ENCODE measurements at places on chromosomes 12 and 14.

DNA sequence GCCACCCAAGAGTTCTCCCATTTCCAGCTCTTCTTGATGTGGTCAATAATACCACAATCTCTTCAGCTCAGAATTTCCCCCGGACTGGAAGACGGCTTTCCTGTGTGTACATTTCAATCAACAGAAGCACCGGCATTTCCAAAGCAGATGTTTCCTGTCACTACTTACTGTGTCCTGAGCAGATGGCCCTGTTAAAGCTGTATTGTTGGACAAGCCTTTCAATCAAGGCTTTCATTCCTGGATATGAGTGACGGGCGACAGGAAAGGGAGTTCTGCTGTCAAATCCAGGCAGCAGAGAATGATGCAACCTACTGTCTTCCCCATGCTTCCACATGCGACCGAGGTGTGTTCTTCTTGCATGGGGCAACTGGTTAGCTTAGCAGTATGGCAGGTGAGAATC lies 76.4 kb upstream of the CCDC60 start:
- DNase-seq: peak; percentile 21

- DNase-seq: no peak
These were observed 73.6 kb upstream of the REP15 start for GRCh38 chr12:27622436-27623195.

DNA sequence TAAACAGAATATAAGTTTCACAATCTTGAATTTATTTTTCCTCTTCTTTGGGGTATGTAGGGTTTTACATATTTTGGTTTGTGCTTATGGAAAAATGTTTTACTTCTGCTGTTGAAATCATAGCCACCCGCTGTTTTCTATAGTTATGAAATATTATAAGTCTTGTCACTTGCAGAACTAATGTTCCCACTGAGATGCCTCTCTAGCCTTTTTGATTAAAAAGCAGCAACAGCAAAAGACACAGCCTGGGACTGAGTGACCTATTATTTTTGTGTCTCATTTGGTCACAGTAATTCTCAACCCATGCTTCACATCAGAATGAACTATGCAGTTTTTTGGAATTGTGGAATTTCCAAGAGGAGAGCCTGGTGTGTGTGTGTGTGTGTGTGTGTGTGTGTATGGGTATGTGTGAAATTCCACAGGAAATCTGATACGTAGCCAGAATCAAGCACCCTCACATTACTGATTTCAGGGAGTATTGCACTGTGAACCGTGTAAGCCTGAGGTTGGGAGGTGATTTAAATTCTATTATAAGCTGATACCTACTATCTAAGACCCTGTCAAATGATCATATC lies 55.7 kb upstream of the FRMD6 start:
- DNase-seq: no peak

DNA sequence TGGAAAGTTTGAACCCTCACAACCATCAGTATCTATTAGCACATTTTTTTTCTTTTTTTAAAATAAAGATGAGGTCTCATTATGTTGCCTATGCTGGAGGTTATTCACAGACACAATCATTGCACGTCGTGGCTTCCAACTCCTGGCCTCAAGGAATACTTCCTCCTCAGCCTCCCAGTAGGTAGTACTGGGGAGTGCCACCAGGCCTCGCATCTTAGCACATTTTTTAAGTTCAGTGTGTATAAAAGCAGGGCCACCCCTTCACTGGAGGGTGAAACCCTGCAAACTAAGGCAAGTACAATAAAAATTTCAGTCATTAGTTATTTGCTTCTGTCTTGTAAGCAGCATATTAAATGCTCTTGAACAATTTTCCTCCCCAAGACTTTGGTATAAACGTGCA lies 114.2 kb upstream of the SINHCAF start:
- DNase-seq: no peak

DNA sequence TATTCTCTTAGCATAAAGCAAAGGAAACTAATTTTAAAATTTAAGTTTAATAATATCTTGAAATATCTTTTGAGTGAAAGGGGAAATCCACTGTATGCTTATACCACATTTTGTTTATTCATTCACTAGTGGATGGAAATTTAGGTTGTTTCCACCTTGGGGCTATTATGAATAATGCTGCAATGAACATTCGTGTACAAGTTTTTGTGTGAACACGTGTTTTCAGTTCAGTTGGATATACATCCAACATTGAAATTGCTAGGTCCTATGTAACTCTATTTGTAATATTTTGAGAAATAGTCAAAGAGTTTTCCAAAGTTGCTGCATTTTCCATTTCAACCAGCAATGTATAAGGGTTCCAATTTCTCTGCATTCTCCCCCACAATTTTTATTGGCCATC lies 83.7 kb upstream of the ETV6 start:
- no peak for DNase-seq

DNA sequence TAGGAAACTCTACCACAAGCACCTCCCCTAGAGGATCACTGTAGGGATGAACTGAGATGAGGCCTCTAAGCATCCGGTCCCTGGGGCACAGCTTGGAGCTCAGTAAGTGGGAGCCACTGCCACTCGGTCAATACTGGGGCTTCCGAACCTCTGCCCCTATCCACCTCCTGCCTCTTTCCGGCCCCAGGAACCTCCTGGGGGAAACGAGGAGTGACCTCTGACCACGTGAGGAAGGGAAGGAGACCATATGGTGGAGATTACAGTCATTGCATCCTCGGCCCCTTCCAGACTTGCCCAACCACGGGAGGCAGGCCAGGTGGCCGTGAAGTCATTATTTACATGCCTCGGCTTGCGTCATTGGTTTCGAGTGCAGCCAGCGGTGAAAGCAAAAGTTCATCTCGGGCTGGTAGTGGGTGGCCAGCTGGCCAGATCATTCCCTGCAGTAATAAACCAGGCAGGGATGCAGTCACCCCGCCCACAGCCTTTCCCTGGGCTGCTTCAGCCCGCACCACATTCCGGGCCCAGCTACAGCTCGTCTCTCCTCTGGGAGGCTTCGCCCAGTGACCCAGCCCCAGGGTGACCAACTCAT lies 65.4 kb downstream of the C14orf132 start:
- DNase-seq: peak; percentile 47

DNA sequence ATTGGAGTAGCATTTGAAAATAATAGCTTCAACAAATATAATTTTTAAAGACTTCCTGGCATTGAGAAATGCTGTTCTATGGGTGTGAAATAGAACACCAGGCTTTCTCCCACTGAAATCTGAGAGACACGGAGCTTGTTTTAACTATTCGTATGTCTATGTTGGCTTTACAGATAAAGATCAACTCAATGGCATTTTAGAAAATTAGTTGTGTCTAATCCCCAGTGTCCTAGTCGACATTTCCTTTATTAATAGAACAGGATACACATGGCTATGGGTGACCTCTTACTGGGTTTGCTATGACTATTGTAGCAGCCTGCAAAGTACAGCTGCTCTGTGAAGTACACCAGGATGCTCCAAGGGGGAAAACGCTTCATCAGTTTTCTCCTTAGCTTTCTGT lies 159.3 kb downstream of the SLC25A21 start:
- no peak for DNase-seq

DNA sequence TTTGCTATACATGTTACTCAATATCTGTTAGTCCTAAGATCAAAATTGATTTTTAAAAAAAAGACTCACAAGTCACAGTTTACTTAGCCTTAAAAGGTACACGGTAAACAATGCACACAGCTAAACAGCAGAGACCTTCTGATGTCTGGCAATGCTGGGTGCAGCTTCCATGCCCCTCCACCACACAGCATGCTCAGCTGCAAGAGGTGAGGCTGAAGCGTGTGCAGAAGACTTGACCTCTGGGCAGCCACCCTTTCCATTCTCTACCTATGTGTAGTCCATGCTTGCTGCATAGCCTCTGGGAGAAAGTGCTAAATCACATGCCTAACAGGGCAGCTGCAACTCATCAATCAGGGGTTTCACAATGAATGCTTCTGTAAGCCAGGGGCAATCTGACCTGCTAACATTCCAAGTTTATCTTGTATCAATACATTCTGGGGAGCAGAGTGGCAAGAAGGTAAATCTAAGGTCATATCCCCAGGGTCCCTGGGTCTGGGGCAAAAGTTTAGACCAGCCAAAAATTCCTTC lies 44.5 kb upstream of the AMN1 start:
- DNase-seq: no peak

All from heart right ventricle (tissue), 16 donors.